ENCODE measurements at places on chromosomes 2 and 18.

DNA sequence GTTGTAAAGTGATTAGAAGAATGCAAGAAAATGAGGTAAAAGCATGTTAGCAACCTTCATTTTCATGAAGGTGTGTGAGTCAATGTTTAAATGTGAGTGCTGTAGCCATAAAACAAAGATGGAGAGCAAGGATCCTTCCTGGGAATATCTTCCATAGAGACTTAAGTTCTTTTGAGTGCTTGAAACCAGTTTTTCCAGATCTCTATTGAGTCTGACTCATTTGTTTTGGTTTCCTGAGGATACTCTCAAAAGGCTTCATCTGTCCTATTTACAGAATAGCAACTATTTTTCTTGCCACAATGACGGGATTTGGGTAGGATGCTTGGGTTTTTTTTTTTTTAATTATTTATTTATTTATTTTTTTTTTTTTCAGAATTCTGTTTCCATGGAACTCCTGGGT is 45.9 kb upstream of the ASB1 start:
- no peak for DNase-seq

GRCh38 chr2:86193901-86194567 is 1.2 kb downstream of the IMMT start:
- no peak for DNase-seq

GRCh38 chr2:174603280-174603679 is 5.7 kb upstream of the WIPF1 start:
- DNase-seq: peak; percentile 58

GRCh38 chr2:175432021-175432420 is 250.5 kb upstream of the ATP5MC3 start:
- no peak for DNase-seq

DNA sequence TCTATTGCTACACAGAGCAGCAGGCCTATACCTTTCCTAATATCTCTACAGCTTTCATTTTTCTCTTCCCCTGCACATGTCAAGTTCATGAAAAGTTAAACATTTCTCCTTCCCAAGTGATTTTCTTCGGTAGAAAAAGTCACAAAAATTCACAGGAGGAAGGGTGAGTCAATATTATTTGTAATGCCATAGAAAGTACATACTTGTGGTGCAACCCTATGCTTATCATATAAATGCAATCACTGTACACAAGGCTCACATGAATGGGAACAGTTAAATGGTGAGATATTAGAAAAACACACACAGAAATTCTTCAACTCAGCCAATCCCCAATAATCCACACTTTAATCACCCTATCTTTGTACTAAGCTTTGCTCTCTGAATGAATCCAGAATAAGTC is 651.6 kb downstream of the LRRTM4 start:
- DNase-seq: no peak

GRCh38 chr2:130836501-130837174 is at the start of gene ARHGEF4:
TSS of gene ARHGEF4 (plus strand) at chr2:130836914. CDS start at chr2:130836954, 40 bp downstream.
- DNase-seq: no peak

GRCh38 chr2:167420211-167420610 is 531.9 kb downstream of the XIRP2 start:
- DNase-seq: no peak

- no peak for DNase-seq
Observed at GRCh38 chr18:69401226-69401971, 711 bp downstream of the DOK6 start.

DNA sequence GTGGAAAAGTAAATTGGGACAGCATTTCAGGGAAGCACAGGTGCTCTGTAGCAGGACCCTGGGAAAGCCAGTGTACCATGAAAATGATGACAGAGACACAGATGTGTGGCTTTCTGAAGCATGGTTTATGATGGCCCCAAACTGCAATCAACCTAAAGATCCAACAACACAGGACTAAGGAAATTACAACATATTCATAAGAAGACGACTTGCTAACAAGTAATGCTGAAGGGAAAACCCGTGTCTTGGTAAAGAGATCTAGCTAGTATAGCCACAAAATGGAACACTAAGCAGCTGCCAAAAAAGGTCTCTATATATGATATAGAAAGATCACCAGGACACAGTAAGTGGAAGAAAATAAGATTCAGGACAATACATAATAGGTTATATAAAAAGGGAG is 53.2 kb downstream of the UXS1 start:
- no peak for DNase-seq

DNA sequence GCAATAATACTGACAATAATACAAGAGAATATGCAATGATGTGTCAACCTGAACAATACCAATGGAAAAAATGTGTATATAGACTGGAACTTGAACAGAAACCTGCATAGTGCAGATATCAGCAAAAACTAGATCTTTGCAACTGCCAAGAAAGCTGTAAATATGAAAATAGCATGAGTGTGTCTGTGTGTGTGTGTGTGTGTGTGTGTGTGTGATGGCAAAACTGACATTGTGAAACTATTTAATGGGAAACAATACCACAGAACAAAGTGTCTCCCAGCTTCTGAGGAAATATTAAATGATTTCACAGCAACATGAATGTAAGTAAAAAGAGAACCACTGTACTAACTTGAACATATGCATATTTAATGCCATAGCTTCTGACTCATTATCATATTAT is 558.2 kb upstream of the LINC00305 start:
- no peak for DNase-seq

GRCh38 chr2:160169988-160170387 is 30.1 kb downstream of the ITGB6 start:
- no peak for DNase-seq

- DNase-seq: no peak
Observed at GRCh38 chr2:105872830-105873229, 128.1 kb downstream of the NCK2 start.

DNA sequence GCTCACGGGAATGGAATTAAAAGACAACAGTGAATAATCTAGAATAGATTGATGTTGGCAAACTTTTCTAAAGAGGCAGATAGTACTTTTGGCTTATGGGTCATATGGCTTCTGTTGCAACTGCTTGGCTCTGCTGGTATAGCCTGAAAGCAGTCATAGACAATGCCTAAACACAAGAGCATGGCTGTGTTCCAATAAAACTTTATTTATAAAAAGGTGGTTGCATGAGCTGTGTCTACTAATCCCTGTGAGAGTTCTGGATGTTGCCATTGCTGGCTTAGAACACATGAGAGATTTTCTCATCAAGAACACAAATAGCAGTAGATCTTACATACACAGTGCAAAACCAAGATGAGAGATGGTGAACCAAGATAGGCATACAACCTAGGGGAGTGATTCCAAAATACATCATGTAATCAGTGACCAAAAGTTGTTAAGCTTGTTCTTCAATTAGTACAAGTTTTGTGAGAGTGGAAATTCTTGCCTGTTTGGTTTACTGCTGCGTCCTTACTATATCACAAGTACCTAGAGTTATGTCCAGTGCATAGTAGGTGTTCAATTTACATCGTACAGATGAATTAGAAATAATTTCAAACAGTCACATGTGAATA is 380.0 kb downstream of the METTL4 start:
- no peak for DNase-seq

DNA sequence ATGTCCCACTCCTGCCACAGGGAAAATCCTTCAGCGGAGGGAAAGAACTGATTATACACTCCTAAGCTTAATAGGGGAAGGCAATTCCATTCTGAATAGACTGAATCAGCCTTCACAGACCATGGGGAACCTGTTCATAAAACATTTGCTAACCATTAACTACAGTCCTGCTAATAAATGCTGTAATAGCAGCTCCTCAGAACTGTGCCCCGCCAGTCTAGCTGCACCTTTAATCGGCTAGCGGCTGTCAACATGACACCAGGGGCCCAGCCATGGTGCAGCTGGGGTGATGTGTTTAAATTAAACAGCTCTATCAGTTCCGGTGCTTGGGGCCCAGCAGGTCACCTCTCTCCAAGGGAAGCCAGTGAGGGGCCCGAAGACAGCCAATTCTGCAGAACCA is 77.8 kb downstream of the GALNT14 start:
- no peak for DNase-seq

- DNase-seq: no peak
Observed at GRCh38 chr18:10973567-10974203, 175.7 kb downstream of the PIEZO2 start.

DNA sequence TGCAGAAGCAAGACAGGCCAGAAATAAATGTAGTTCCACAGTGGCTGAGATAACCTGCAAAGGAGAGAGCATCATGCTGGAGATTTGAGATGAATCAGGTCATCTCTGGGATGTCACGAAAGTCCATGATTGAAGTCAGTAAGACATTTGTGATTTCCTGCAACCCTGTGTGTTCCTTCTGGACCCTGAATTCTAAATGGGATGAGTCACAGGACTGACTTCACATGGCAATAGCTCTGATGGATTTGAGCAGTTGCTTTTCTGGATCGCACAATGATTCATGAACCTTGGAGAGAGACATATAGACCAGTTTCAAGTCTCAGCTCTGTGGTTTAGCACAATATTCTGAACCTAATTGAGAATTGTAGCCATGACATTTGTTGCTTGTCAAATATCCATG is 102.9 kb downstream of the TSN start:
- DNase-seq: no peak

GRCh38 chr2:37635504-37636380 is 35.7 kb downstream of the CDC42EP3 start:
- DNase-seq: peak; percentile 78

- DNase-seq: peak; percentile 26
Observed at GRCh38 chr2:25700221-25700660, 26.9 kb upstream of the DTNB start.

DNA sequence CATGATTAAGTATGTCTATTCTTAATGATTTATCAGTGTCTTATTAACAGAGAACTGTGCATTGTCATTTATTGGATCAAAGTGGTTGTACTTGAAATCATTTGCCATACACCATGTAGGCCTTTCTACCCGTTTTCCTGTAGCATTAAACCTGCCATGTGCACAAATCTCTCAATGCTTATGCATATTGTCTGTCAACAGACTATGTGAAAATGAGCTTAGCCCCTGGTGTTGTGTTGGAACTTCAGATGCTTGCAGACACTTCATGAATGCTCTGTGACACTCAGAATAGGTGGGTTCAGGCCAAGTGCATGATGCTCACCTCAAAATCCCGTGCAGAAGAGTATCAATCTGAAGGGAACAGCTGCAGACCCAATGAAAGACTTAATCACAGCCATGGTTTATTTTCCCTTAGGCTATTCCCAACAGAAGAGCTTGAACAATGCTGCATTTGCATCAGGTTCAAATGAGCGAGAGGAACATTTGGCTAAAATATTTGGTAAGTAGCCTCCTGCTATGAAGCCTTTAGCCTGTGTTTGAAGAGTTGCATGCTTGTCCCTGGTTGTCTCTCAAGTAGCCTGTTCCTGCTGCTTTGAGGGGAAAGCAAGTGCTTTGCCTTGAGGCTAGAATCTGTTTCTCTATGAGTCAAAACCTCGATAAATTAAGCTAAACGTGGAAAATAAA is 6.1 kb downstream of the C2orf92 start:
- DNase-seq: no peak

DNA sequence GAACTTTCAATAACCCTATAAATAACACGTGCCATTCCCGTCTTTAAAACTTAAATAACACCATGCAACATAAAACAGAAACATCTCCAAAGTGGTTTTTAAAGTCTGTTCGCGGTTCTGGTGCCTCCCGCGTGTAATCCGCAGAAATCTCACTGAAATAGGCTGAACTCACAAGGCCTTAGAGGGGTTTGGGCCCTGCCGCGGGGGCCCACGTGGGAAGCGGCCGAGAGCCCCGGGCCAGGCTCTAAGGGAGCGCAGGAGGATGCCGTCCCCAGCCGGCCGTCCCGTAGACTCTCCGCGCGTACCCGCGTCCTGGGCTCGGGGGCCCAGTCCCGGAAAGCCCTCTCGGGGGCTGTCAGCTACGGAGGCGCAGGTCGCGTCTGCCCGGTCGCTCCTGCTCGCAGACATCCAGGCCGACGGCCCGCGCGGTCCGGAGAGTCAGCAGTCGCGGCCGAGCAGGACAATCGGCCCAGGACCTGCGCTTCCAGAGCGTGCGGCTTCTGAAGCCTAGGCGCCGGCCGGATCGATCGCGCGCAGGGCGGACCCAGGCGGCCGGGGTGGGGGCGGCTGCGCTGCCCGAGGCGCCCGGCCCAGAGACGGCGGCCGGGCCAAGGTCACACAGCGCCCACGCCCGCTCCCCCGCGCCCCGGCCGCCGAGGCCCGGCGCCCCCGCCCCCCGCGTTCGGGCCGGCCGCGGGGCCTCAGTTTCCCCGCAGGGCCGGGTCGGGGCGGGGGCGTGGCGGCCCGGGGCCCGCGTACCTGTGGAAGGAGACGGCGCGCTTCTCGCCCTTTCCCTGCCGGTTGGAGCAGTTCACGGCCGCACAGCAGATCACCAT is 558 bp downstream of the THAP4 start:
- peak; percentile 45 for DNase-seq

GRCh38 chr18:46060359-46060841 is 11.7 kb downstream of the PSTPIP2 start:
- no peak for DNase-seq

- DNase-seq: no peak
Observed at GRCh38 chr18:49352321-49352720, 108.1 kb downstream of the DYM start.

DNA sequence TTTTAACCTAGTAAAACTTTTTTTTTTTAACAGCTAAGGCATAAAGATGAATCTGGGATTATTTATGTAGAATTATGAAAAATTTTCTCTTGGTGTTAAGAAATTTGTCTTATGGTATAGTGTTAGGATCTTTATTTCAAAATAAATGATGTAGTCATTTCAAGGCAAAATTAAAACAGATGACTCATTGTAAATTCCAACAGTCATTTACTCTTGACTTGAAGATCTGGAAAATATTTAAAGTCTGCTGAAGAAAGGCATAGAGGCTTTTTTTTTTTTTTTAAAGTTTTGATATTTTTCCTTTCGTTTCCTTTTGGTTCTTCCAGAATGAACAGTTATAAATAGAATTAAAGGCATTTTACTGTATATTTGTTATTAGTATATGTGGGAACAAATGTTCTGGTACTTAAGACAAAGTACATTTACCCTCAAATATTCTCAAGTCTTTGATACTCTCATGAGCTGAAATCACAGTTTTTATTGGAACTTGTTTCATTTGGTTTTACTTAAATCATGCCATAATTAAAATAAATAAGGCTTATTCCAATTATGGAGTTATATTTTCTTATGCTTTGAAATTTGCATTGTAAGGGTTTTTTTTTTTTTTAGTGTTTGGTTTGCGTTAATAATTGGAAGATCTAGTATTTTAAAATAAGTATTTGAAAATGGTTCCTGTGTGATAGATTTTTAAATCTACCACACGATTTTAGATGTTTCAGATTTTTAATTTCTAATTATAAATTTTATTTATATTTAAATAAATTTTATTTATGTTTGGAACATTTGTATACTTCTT is 29.9 kb downstream of the GLS start:
- no peak for DNase-seq

DNA sequence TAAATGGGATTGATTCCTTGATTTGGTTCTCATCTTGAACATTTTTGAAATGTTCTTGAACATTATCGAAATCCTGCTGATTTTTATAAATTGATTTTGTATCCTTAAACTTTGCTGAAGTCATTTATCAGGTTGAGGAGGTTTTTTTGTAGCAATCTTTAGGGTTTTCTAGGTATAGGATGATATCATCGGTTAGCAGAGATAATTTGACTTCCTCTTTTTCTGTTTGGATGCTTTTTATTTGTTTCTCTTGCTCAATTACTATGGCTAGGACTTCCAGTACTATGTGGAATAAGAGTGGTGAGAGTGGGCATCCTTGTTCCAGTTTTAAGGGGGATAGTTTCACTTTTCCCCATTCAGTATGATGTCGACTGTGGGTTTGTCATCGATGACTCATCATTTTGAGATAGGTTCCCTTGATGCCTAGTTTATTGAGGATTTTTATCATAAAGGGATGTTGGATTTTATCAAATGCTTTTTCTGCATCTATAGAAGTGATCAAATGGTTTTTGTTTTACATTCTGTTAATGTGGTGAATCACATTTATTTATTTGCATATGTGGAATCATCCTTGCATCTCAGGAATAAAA is 201.5 kb upstream of the ZSWIM2 start:
- no peak for DNase-seq
